ENCODE measurements at places on chromosomes 12 and 14. TPM values are rescaled to one million over a fixed set of nuclear protein-coding genes. Genes with fewer than 3 reads are reported as not detected.

DNA sequence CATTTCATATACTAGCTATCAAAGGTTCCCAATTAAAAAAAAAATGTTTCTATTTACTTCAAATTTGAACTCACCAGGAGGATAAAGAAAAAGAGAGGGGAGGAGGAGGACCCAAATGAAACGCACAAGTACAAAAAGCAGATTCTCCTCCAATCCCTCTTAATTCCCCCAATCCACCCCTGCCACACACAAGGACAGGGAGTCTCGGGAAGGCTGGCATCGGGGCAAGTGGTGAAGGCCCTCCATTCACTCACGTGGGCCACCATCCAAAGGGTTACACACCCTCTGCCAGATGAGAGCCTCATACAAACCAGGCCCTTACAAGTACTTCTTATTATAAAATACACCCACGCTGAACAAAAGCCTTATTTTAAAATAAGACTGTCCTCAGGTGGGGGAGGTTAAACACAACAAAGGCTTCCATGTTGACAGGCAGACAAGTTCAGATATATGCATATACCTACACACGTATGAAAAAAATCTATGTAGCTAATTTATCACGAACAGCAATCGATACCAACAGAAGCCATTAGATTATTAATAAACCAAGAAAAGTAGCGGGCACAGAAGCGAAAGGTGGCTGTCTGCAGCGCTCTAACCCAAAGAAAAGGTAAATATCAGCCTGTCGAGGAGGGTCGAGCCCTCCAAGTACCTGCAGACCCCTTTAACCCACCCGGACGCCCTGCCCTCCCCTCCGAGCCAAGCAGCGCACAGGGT is 1.5 kb downstream of the ATP2B1 start:
- no peak for DNase-seq

Gene UNC79
- 43.6 TPM for total RNA-seq

Gene RNU4-1
- total RNA-seq, result under 0.01 TPM

- no peak for DNase-seq
Measured at GRCh38 chr12:71626098-71626497, 37.5 kb downstream of the ZFC3H1 start.

Gene FLVCR2
- total RNA-seq, result 2.9 TPM

GRCh38 chr12:22536971-22537544 is 7.3 kb downstream of the C2CD5 start:
- no peak for DNase-seq

DNA sequence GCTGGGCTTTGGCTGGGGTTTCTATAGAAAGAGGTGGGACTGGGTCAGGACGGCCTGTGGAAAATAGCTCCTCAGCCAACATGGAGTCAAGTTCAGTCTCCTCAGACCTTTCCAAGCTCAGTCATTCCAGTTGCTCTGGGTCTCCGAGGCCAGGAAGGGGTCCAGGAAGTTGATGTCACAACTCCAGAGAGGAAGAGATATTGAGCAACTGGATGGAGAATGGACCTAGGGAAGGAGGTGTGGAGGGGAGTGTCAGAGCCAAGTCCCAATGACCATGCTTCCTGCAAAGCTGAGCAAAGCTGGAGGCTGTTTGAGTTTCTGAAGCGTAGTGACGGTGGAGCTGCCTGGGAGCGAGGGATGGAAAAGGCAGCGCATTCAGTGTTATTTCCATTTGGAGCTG is 86.1 kb downstream of the SLC24A4 start:
- no peak for DNase-seq

Gene KRT78
- not detected for total RNA-seq

- no peak for DNase-seq
Measured at GRCh38 chr14:96783043-96783914, 13.9 kb upstream of the VRK1 start.

DNA sequence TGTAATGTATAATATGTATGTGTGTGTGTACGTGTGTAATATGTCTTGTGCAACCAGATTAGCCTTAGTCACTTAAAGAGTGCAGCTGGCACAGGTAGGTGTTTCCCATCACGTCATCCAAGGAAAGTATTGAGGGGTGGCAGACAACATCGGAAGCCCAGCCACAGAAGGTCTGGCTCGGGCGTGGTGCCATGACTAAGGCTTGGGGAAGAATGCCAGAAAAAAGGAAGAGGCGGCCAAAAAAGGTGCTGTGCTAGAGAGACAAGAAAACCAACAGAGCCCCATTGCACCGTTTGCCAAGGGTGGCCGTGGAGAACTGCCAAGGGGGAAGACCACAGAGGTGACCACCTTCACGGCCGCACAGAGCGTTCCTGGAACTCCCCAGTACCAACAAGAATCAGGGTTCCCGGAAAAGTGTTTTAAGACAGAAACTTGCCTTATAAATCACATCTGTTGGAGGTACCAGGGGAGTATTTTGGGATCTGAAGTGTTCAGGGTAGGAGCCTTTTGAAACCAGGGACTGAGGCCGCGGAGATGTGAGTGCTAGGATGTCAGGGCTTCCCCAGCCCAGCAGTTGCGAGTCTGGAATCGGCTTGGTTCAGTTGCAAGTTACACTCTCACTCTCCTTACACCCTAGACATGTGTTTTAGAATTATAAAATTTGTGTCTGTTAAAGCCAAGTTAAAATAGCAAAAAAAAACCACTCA is 131.2 kb upstream of the DYRK2 start:
- no peak for DNase-seq

Gene RAD51AP1
- total RNA-seq, result 3.7 TPM

GRCh38 chr12:114993165-114993564 is 309.2 kb upstream of the TBX3 start:
- no peak for DNase-seq

Gene CLEC1B
- not detected for total RNA-seq

DNA sequence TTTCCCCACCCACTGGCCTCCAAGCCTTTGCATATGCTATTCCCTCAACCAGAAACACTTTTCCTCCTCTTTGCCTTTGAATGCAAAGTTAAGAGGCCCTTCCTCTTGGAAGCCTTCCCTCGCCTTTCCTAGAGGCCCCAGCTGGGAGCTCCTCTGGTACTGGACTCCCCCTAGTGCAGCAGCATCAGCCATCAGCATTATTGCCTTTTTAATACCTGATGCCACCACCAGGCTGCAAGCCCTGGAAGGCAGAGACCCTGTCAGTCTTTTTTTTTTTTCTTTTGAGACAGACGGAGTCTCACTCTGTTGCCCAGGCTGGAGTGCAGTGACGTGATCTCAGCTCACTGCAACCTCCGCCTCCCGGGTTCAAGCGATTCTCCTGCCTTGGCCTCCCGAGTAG is 19.1 kb upstream of the PLA2G1B start:
- DNase-seq, result no peak

DNA sequence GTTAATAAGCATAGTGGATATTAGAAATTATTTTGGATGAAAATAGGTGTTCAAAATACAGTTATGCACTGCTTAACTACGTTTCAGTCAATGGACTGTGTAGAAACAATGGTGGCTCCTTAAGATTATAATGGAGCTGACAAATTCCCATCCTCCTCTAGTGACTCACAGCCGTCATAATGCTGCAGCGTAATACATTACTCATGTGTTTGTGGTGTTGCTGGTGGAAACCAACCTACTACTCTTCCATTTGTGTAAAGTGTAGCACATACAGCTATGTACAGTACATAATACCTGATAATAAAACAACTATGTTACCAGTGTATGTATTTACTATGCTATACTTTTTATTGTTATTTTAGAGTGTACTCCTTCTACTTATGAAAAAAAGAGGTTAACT is 111.2 kb upstream of the TMCC3 start:
- DNase-seq, result no peak

DNA sequence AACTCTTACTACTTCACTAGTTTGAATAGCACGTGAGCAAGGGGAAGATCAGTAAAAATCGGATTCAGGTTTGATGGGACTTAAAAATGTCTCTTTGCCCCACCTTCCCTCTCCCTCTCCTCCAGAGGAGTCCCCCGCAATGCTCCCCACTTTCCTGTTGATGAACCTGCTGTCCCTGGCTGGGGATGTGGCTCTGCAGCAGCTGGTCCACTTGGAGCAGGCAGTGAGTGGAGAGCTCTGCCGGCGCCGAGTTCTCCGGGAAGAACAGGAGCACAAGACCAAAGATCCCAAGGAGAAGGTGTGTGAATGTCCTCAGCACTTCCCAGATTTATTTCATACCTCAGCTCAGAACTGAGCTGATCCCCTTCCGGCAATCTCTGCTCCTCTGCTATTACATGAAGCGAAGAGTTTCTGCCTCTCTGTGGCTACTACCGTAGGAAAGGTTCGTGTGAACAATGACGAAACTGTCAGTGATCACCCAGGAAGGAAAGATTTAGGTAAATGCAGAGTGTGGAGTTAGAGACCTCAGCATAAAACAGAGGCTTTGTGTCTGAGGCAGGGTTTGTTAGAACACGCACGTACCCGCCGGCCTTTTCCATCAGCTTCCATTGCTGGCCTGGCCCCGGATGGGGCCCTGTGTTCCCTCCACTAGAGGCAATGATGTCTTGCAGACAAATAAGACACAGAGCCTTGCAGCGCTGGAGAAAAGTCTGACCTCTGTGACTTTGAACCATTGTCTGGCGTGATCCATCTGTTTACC is 7.4 kb upstream of the GAPDH start:
- no peak for DNase-seq

Data from frontal cortex (tissue), 4 donors.